Heart right ventricle (tissue), 16 donors: ENCODE measurements at places on chromosomes 1 and 21.
A peak's percentile ranks its signal among the peaks of the same experiment; 100 is the strongest.

- no peak overlapping the region for H3K4me3 ChIP-seq
- H3K27ac ChIP-seq: no peak overlapping the region
- no peak for DNase-seq
- H3K27me3 ChIP-seq: no peaks in the 10 kb centered on the region
Observed at GRCh38 chr1:117814856-117815797, 114.3 kb downstream of the GDAP2 start.

- no peak for DNase-seq
- H3K36me3 ChIP-seq: no peaks in the 10 kb centered on the region
- no peak overlapping the region for H3K4me3 ChIP-seq
- H3K27me3 ChIP-seq: no peaks in the 10 kb centered on the region
Observed at GRCh38 chr1:147238925-147239820, 3.3 kb upstream of the CHD1L start.

- no peaks in the 10 kb centered on the region for H3K36me3 ChIP-seq
- H3K4me1 ChIP-seq: peaks cover 41% of the 10 kb centered on the region
- H3K27me3 ChIP-seq: no peaks in the 10 kb centered on the region
- H3K4me3 ChIP-seq: peak within 1 kb of the TSS; percentile 66
Observed at GRCh38 chr1:210232511-210233215, at the start of gene SERTAD4. TSS of gene SERTAD4 (plus strand) at chr1:210232796. CDS start at chr1:210237961, 5,165 bp downstream.

DNA sequence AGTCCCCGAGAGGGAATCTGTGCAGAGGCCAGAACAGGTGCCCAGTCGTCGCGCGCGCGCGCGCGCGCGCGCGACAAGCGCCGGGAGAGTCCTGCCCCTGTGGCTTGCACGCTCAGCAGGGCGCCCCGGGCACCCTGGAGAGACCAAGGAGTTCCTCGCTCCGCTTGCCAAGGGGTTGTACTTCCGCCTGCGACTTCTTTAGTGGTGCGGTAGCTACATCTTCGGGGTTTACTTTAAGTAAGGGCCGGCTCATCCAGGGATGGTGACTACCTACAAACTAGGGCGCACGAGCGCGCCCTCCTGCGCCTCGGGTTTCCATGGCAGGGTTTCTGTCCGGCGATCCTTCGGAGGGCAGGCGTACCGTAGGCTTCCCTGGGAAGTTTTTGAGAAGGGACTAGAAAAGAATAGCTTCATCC is 1.4 kb downstream of the LHX4 start:
- peaks cover 43% of the 10 kb centered on the region for H3K4me1 ChIP-seq
- no peak overlapping the region for H3K27ac ChIP-seq
- H3K36me3 ChIP-seq: no peaks in the 10 kb centered on the region
- H3K27me3 ChIP-seq: peaks cover 100% of the 10 kb centered on the region
- H3K4me3 ChIP-seq: peak overlapping the region; percentile 47
- DNase-seq: no peak

DNA sequence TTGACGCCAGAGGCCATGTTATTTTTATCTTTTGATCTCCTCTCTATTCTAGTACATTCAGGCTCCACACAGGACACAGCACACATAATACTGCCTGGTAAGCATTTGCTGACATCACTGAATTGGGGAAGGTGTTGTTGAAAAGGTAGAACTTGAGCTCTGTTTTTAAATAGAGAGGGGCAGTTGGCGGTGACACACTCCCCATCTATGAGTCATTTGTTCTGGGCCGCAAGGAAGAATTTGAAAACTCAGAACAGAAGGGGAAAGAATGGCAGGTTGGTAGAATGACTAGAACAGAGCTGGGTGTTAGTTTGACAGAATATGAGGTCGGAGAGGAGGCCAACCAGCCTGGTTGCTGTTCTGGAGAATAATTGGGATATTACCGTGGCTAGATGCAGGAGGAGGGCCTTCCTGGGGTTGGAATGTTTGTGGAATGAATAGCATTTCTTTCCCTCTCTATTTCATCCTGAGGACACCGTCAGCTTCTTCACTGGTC is 52.1 kb upstream of the ERRFI1 start:
- DNase-seq: no peak
- H3K27ac ChIP-seq: no peak overlapping the region
- peaks cover 34% of the 10 kb centered on the region for H3K4me1 ChIP-seq
- H3K27me3 ChIP-seq: no peaks in the 10 kb centered on the region

DNA sequence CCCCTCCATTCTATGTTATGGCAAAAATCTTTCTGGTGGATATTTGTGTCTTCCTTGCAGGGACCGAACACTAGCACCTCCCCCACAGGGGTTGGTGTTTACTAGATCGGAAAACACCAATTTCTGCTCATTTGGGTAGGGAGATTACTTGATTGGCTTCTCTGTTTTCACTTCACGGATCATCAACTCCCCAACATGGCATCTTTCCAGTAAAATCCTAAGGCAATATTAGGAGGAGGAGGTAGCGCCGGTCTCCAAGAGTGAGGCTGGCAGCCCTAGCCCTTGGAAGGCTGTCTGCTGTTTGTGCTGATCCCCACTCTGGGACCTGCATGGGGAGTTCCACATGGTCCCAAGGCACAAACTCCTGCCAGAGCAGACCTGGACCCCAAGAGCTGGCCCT is 12.2 kb downstream of the VASH2 start:
- no peak overlapping the region for H3K4me3 ChIP-seq
- H3K27me3 ChIP-seq: no peaks in the 10 kb centered on the region
- H3K36me3 ChIP-seq: no peaks in the 10 kb centered on the region

GRCh38 chr21:46459356-46460112 is 843 bp downstream of the DIP2A start:
- no peaks in the 10 kb centered on the region for H3K36me3 ChIP-seq
- peak; percentile 34 for DNase-seq
- peak overlapping the region; percentile 98 for H3K27ac ChIP-seq
- H3K4me3 ChIP-seq: peak overlapping the region; percentile 99
- H3K27me3 ChIP-seq: no peaks in the 10 kb centered on the region

DNA sequence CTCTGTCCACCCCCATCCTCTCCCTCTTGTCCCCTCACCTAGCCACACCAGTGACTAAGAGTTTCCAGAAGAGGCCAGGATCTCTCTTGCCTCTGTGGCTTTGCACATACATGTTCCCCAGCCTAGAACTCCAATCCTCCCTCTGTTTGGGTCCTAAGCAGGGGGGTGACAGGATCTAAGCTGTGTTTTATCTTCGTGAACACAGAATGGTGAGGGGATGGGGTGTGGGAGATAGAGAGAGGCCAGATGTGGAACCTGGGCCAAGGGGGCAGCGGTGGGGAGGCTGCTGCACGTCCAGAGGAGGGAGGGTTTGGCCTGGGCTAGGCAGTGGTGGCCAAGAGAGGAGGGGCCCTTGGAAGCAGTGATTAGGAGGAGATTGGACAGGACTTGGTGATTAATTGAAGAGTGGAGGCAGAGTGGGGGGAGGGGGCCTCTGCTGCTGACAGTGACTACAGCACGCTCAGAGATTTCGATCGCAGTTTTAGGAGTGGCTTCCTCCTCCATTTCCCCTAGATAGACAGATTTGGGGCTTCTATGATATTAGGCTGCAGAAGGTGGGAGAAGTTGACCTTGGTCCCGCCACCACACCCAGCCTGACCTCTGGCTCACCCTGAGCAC is 17.1 kb upstream of the ADGRB2 start:
- H3K27ac ChIP-seq: no peak overlapping the region
- DNase-seq: no peak
- no peak overlapping the region for H3K4me3 ChIP-seq
- peaks cover 8% of the 10 kb centered on the region for H3K27me3 ChIP-seq
- H3K4me1 ChIP-seq: peaks cover 3% of the 10 kb centered on the region

- no peak overlapping the region for H3K4me3 ChIP-seq
- DNase-seq: no peak
- no peaks in the 10 kb centered on the region for H3K36me3 ChIP-seq
- H3K27ac ChIP-seq: no peak overlapping the region
- no peaks in the 10 kb centered on the region for H3K27me3 ChIP-seq
Observed at GRCh38 chr1:84365225-84366221, 32.8 kb upstream of the DNASE2B start.

GRCh38 chr1:77336729-77337128 is 54.9 kb downstream of the AK5 start:
- no peak for DNase-seq
- H3K27ac ChIP-seq: no peak overlapping the region
- no peaks in the 10 kb centered on the region for H3K36me3 ChIP-seq
- H3K4me1 ChIP-seq: no peaks in the 10 kb centered on the region
- no peak overlapping the region for H3K4me3 ChIP-seq

- H3K36me3 ChIP-seq: no peaks in the 10 kb centered on the region
- peaks cover 5% of the 10 kb centered on the region for H3K27me3 ChIP-seq
- no peak overlapping the region for H3K4me3 ChIP-seq
- no peaks in the 10 kb centered on the region for H3K4me1 ChIP-seq
Observed at GRCh38 chr1:201217146-201217545, 26.5 kb downstream of the IGFN1 start.

DNA sequence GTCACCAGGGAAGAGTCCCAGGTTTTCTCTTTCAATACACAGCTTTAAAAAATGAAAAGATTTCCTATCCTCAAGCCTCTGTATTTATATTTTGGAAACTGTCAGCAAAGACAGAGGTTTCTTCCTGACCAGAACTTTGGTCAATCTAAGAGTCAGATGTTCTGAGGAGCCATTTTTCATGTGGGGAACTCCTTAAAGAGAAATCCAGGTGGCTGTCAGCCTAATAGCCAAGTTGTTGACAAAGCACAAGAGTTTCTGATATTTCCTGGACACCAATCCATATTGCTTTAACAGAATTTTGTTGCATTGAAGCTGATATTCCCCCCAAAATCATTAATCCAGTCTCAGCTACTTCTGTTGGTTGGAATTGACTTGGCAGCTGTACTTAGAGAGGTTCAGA is 318.6 kb upstream of the NFIA start:
- no peaks in the 10 kb centered on the region for H3K36me3 ChIP-seq
- H3K27me3 ChIP-seq: no peaks in the 10 kb centered on the region
- no peak overlapping the region for H3K4me3 ChIP-seq
- peak overlapping the region; percentile 16 for H3K27ac ChIP-seq
- peaks cover 33% of the 10 kb centered on the region for H3K4me1 ChIP-seq

- no peaks in the 10 kb centered on the region for H3K36me3 ChIP-seq
- H3K4me1 ChIP-seq: no peaks in the 10 kb centered on the region
- no peak for DNase-seq
- H3K4me3 ChIP-seq: no peak overlapping the region
Observed at GRCh38 chr1:53543130-53543777, 84.1 kb downstream of the DMRTB1 start.

- no peaks in the 10 kb centered on the region for H3K4me1 ChIP-seq
- no peaks in the 10 kb centered on the region for H3K27me3 ChIP-seq
- DNase-seq: no peak
- H3K27ac ChIP-seq: no peak overlapping the region
Observed at GRCh38 chr1:101483982-101484688, 247.3 kb downstream of the S1PR1 start.

DNA sequence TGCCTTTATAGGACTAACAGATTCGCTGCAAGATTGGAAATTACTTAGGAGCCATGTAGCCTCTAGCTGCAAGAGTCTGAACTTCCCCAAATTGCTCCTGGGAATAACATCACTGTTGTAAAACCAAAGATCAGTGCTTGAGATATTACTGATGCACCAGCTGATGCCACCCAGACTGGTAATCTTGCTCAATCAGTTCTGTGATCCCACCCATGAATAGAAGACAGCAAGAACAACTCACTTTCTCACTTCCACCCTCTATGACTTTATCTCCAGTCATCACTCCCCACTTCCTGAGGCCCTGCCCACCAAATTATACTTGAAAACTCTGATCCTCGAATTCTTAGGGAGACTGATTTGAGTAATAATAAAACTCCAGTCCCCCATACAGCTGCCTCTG is 1011.1 kb downstream of the PLA2G4A start:
- H3K4me1 ChIP-seq: peaks cover 8% of the 10 kb centered on the region
- no peak for DNase-seq
- no peaks in the 10 kb centered on the region for H3K27me3 ChIP-seq
- H3K36me3 ChIP-seq: no peaks in the 10 kb centered on the region
- H3K27ac ChIP-seq: no peak overlapping the region

DNA sequence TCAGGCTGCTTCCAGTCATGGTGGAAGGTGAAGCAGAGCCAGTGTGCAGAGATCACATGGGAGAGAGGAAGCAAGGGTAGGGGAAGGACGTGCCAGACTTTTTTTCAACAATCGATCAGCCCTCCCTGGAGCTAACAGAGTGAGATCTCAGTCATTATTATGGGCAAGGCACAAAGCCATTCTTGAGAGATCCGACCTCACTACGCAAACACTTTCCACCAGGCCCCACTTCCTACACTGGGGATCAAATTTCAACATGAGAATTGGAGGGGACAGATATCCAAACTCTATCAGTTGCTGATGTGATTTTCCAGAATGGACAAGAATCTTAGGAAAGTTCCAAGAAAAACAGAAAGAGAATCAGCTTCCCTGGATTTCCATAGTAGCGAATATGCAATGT is 60.5 kb downstream of the BACE2 start:
- H3K36me3 ChIP-seq: peaks cover 64% of the 10 kb centered on the region
- no peaks in the 10 kb centered on the region for H3K4me1 ChIP-seq
- H3K4me3 ChIP-seq: no peak overlapping the region
- no peak for DNase-seq

GRCh38 chr1:60063561-60063960 is 10.0 kb downstream of the C1orf87 start:
- no peak for DNase-seq
- no peak overlapping the region for H3K4me3 ChIP-seq
- no peaks in the 10 kb centered on the region for H3K36me3 ChIP-seq

DNA sequence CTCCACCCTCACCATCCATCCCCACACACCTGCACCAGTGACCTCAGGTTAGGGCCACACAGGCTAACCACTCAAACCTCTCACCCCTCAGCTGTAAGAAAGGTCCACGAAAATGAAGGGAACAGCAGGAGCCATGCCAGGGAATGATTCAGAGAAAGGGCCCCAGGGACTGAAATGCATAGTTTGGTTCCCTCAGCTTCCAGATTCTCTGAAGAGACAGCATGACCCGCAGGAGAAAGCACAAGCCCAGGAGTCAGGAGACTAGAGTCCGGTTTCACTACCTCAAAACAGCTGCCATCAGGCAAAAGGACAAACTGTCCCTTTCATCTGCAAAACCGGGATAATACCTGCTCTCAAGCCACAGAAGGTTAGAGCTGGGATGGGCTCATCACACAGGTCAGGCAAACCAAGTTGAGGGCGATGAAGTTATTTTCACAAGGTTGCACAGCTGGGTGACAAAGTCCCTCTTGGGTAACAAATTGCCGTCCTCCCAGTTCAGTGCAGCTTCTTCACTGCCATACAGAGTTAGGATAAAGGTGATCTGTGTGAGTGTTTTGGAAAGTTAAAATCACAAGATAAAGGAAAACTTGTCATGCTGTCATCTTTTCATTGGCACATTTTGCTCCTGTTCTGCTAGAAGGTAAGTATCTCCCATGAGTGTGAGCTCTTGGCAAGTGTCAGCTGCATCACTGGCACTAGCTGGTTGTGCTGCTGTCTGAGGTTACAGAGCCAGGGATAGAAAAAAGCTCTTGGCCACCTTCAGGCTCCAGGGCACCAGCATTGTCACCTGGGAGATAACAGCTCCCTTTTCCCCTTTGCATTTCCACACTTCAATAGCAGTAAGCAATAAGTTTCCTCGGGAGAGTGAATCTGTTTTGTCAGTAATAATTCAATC is 120.4 kb downstream of the KCNH1 start:
- no peaks in the 10 kb centered on the region for H3K36me3 ChIP-seq
- no peak overlapping the region for H3K27ac ChIP-seq
- H3K4me3 ChIP-seq: no peak overlapping the region
- H3K27me3 ChIP-seq: no peaks in the 10 kb centered on the region
- no peaks in the 10 kb centered on the region for H3K4me1 ChIP-seq
